ENCODE measurements at places on chromosomes 6 and 20.

- no peak for DNase-seq
These were observed 75.4 kb upstream of the PTPN1 start for GRCh38 chr20:50434653-50435396.

DNA sequence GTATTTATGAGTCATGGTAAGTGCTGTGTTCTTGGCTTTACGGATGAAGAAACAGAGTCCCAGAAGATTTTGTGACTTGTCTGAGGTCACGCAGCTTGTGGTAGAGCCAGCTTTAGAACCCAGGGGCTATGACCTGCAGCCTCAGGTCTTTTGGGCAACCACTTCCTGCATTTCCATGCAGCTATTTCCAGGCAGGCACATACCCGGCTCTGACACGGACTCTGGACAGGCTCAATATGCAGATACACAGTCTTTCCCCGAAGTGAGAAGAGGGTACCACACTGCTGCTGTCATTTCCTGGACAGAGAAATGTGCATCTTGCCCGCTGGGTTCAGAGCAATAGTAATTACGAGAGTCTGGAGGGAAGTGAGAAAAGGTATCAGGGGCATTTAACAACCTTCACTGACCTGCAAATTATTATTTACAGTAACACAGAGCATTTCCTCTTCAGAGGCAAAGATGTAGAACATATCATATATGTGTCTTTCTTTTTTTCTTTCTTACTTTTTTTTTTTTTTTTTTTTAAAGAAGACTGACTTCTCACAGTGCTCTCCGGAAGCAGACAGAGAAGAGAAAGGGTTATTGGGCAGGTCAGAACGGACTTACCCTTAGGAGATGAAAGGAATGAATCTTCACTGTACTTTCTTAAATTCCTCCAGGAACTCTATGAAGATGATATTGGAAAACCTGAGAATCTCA, 185.1 kb downstream of the CLIC5 start:
- no peak for DNase-seq

DNA sequence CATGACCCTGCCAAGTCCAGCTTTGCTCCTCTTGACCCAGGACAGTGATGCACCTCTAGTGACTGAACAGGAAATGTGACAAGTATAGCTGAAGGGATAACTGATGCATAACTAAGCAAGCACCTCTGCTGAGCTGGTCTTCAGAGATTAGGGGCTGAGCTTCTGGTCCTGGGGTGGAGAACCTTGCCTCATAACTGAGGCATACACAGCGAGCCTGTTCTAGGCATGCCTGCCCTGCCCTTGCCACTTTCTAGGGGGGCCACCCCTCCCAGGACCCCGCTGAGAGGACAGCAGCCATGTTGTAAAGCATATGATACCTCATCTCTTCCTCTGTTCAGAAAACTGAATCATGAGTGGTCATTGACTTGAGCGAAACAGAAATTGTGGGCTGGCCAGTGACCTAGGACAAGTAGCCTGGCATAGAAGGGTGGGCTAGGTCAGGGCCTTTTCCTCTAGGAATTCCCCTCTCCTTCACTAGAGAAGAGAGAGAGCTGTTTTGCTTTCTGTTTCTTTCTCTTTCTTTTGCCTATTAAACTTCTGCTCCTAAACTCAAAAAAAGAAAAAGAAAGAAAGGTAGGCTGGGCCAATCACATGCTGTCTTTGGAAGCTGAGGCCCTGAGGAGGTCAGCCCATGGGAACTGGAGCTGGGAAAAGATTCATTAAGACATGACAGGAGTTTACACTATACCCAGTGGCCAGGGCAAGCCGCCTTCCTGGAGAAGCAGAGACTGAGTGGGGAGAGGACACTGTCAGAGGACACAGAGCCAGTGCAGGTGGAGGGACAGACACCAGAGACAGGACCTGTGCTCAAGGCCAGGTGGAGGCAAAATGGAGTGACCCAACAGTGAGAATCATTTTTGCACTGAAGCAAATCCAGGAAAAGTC, 23.1 kb downstream of the ALDH5A1 start:
- DNase-seq = no peak

DNA sequence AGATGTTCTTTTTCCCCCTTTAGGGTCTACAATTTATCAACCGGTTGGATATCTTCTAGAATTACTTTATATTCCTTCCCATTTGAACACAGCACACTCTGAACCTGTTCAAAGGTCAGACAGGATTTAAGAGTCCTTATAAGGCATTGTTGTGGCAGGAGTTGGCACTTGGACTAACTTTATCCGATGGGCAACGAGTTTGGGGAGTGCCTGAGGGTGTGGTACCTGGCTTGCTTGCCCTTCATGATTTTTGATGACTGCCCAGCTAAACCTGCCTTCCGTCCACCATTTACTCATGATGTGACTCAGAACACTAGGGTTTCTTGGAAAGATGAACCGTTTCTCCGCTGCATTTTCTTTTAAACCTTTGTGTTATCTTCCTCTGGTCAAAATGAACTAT, 285.2 kb downstream of the FOXC1 start:
- no peak for DNase-seq

DNA sequence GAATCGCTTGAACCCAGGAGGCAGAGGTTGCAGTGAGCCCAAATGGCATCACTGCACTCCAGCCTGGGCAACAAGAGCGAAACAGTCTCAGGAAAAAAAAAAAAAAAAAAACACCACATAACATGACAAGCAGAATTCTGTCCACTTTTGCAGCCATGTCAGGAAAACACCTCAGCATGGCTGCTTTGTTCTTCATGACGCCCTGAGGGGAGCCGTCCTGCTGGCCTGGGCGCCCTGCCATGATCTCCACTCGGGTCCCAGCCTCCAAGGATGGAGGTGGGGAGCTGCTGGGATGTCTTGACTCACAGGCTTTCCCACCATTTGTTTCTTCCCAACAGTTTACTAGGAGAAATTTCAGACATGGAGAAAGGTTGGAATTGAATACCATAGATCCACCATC, 42.2 kb downstream of the SNX9 start:
- no peak for DNase-seq

DNA sequence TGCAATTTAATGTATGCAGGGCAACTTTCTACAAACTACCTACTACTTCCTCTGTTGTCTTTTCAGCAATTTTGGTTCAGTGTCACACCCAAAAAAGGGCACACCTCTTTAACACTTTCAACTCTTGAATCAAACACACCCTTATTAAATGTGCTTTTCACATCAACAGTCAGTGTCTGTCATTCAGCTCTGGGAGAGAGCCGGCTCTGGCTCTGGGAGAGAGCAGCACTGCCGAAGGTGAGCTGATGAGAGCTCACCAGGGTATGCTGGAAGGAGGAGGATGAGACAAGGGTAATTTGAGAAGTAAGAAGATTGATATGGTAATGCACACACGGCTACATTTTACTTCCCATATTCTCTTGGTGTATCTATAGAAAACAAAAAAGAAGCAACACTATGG, 134.3 kb downstream of the RTN4IP1 start:
- no peak for DNase-seq

DNA sequence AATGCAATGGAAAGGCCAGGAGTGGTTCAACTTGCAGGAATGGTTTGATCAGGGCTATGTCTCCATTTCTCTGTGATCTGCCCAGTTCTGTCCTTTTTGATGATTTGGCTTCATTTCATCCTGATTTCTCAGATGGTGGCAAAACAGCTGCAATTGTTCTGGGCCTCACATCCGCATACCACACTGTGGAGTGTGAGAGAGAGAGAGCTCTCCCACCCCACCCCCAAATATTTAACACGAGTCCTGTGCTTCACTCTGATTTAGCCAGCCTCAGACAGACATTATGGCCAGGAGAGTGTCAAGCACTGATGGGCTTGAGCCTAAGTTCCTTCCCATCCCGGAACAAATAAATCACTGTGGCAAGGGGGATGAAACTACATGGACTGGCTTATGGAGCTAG, 284.6 kb downstream of the CDC5L start:
- DNase-seq = no peak

DNA sequence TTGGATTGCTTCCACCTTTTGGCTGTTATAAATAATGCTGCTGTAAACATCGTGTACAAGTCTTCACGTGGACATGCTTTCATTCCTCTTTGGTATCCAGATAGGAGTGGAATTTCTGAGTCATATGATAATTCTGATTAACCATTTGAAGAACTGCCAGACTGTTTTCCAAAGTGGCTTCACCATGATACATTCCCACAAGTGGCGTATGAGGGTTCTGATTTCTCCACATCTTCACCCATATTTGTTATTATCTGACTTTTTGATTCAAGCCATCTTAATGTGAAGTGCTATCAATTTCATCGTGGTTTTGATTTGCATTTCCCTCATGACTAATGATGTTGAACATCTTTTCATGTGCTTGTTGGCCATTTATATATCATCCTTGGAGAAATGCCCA, 2.9 kb upstream of the SNRPB start:
- no peak for DNase-seq

DNA sequence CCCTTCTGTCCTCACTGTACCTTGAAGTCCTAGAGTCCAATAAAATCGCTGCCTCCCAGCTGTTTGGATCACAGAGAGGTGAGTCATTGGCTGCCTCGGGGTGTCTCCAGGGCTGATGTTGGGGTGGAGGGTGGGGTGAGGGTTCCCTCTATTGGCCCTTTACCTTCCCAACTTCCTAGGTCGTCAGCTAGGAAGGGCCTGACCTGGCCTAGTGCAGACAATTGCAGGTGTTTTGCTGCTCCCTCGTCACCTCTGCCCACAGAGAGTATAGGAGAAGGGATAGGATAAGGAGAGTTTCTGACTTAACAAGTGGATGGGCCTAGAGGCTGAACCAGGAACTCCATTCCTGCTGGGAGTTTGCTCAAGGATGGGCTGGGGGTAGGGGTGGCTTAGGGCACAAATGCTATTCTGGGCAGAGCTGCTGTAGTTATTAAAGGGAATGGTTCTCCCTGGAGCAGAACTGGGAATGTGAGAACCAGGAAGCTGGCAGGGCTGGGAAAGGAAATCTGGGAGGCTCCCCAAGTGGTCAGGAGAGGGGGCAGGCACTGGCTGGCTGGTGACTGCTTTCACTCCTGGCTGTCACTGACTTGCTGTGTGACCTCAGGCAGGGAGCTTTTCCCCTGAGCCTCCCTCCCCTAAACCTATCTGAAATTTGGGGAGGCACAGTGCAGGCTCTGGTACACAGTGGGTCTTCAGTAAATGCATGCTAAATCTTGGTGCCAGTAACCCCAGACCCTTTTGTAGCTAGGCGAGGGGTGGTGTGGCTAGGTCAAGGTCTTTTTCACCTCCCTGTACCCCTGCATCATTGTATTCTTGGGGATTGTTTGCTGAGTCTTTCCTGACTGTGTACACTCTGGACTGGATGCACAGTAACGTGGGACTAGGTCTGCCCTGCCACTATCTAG, 1.5 kb downstream of the TP53INP2 start:
- no peak for DNase-seq

- DNase-seq = no peak
These were observed 50.3 kb upstream of the ADGRF4 start for GRCh38 chr6:47648031-47648430.
